CD4-positive, alpha-beta T cell treated with Interleukin-10 for 1 hour (primary cell): ENCODE measurements at places on chromosomes 3 and 15.
A peak's percentile ranks its signal among the peaks of the same experiment; 100 is the strongest.

DNA sequence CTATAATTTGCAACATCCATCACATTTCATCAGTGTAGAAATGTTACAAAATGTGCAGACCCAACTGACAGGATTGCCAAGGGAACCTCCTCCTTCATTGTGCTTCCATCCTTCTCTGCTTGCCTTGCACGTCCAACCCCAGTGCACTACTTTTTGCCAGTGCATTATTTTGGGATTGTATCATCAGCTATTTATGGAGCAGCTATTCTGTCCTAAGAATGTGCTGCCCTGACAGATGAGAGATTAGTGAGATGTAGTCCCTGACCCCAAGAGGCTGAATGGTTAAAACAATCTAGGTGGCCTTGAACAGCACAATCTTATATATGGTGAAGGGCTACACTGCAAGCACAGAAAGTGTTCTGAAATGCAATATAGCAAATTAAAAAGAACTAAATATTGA lies 935.8 kb downstream of the IGSF11 start:
- DNase-seq = no peak

DNA sequence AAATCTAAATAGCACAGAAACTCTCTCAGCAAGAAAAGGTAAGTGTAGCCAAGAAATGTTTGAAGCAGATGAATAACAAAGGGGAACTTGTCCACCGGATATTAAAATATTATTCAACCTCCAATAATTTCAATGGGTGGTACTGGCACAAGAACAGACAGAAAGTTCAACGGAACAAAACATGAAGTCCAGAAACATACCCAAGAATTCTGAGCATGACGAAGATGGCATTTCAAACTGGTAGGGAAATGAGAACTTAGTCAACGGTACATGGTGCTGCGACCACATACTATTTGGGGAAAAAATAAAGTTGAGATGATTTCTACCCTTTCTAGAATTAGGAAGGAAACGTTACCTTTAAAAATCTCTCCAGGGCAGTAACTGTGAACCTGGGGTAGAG lies 5.5 kb downstream of the CHSY1 start:
- DNase-seq = no peak

- no peak for DNase-seq
Observed at GRCh38 chr15:62900071-62900802, 142.3 kb upstream of the TPM1 start.

DNA sequence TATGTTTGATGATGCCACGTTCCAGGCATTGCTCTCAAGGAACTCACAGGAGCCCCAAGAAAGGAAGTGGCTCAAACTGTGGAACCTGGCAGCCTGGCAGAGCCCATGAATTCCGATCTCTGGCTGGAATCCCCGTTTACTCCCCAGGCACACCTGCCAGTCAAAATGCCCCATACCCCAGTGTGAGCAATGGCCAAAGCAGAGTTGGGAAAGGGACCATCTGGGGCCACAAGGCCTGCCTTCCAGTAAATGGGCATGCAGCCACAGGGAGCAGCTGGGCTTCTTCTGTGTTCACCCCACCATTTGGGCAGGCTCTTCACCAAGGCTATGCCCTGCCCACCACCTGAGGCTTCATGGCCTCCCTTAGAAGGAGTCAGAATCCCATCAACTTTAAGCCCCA lies 257.0 kb upstream of the GOLGA6L4 start:
- no peak for DNase-seq

DNA sequence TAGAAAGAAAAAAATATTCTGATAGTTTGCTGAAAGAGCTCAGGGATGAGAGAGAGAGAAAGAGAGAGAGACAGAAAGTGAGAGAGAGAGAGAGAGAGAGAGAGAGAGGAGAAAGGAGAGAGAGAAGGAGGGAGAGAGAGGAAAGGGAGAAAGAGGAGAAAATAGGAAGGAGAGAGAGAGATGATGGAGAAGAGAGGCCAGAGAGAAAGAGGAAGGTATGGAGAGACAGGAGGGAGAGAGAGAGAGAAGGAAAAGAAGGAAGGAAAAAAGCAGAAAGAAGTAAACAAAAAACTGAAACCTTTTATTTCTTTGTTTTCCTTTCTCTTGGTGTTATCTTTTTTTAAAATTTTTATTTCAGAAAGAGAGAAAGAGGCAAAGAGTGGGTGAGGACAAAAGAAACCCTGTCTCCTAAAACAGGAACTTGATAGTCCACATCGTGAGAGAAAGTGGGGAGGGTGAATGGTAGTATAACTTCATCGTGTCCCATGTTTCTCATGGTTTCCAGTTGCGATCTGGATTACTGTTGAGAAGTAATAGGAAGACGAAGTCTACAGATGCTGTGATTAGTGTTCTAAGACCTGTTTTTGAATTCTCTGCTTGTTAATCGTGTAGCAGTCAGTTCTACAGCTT lies 279.7 kb downstream of the LPP start:
- no peak for DNase-seq

- no peak for DNase-seq
Observed at GRCh38 chr3:98886525-98886924, 15.0 kb downstream of the DCBLD2 start.

- DNase-seq = no peak
Observed at GRCh38 chr3:36919439-36920160, 25.3 kb downstream of the TRANK1 start.

DNA sequence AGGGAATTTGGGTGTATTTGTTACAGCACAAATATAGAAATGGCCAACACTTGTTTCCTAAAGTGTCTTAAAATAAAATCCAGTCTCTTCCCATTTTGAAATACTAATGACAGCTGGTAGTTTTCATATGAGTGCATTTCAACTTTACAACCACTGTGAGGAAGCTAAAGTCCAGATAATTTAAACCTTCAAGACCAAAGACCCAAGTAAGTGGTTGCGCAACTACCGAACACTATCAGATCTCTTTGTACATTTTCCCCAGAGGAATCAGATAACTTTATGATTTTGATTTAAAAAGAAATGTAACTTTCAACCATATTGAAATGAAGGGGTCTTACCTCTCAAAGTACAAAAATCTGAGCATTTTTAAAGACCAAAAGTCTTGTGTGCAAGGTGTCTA lies 14.3 kb downstream of the BCL2L10 start:
- DNase-seq = no peak

GRCh38 chr3:81958972-81959640 lies 197.7 kb upstream of the GBE1 start:
- DNase-seq = no peak

GRCh38 chr3:172190980-172191379 lies 151.6 kb downstream of the FNDC3B start:
- no peak for DNase-seq

GRCh38 chr3:5766848-5767247 lies 579.3 kb downstream of the EDEM1 start:
- DNase-seq = no peak

- DNase-seq = no peak
Observed at GRCh38 chr3:183844606-183845005, 19.2 kb upstream of the MAP6D1 start.

DNA sequence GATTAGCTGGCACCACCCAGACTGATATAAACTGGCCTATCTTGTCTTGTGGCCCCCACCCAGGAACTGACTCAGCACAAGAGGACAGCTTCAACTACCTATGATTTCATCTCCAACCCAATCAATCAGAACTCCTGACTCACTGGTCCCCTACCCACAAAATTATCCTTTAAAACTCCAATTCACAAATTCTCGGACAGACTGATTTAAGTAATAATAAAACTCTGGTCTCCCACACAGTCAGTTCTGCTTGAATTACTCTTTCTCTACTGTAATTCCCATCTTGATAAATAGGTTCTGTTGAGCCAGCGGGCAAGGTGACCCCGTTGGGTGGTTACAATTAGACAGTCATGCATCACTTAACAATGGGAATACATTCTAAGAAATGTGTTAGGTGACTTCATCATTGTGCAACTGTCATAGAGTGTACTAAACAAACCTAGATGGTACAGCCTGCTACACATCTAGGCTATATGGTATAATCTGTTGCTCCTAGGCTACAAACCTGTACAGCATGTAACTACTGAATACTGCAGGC lies 48.1 kb upstream of the MAP4 start:
- no peak for DNase-seq

- no peak for DNase-seq
Observed at GRCh38 chr3:44987332-44987731, 11.3 kb downstream of the EXOSC7 start.

DNA sequence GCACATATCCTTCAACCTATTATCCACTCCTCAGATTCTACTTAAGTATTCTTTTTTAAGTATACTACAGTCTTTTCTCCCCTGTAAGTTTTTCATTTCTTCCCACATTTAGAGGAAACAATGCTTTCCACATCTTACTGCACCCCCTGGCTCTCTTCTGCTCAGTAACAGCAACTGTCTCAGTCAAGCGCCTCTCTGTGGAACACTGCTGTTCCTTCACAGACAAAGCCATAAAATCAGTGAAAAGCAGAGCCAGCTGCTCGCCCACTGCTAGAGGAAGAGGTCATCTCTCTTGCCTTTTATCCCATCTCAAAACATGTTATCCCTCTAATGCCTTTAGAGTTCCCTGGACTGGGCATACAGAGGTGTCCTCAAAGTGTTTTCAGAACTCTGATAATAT lies 24.8 kb downstream of the SERP1 start:
- DNase-seq = no peak

DNA sequence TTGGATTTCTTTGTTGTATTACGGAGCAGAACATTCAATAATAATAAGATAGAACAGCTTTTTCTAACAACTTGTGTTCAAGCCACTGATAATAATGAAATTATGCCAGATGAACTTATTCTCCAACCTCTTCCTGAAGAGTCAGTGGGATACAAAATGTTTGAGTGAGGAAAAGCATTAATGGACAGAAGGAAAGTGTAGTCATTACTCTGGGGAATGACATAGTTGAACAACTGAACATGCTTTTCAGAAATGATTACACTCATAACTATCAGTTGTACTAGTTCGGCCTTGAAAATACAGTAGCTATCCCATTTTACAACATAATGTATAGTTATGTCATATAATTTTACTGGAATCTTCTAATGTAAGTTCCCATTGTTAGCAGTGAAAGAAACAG lies 55.9 kb downstream of the ALCAM start:
- DNase-seq = no peak

- DNase-seq = no peak
Observed at GRCh38 chr3:194631696-194632095, 1.5 kb downstream of the TMEM44 start.

DNA sequence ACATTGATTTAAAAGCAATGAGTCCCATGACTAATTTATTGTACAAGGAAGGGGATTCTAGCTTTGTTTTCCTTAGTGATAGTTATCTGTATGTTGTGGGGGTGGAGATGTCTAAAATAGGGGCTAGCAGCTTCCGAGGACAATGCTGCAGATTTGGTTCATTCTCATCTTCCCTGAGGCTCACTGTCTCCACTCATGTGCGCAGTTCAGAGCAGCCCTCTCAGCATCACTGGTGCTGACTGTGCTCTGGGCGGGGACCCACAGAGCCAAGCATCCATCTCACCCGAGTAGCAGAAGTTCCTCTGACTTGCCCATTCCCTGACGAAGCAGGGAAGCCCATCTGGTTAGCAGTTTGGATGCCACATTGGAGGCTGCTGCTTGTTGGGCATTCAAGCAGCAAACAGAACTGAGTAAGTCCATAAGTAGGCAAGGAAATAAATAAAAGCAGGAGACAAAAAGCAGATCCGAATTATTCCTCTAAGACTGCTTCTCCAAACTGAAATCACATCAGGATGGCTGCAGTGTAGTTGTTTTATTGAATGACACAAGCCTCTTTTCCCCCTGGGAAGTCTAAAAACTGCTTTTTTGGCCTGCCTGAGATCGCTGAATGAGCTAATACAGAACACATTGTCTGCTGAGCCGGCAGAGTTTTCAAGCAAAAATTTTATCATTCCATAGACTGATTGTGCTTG lies 27.5 kb downstream of the RARB start:
- no peak for DNase-seq

DNA sequence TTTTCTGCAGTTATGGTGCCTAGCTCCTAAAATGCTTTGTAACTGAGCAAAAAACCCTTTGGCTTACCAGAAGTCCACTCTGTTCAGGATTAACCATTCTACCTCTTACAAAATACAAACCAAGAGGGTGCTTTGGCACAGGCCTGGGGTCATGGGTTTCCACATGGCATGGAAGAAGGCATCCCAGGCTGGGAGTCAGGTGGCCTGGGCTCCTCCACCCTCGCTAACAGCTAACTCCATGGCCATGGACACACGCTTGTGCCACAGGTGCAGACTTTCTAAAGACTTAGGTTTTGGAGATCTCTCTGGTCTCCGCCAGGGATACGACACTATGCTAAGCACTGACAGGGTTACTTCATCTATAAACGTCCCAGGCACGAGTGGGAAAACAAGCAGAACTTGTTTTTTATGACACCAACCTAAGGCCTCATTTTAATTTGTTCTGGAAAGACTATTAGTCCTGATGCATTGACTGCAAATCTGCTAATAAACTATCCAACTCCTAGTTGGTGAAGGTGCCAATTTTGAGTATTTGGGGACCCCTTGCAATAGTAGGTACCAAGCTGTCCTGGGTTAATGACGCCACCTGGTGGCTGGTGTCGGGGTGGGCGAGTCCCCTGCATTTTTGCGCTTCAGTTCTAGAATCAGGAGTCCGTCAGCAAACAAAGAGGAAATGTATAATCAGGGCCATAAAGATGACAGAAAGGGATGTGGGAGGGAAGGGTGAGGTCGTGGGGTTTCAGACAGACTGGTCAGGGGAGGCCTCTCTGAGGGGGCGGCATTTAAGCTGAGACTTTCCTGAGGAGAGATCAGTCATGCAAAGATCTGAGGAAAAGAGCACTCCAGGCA lies 10.3 kb upstream of the ALDH1A3 start:
- no peak for DNase-seq

DNA sequence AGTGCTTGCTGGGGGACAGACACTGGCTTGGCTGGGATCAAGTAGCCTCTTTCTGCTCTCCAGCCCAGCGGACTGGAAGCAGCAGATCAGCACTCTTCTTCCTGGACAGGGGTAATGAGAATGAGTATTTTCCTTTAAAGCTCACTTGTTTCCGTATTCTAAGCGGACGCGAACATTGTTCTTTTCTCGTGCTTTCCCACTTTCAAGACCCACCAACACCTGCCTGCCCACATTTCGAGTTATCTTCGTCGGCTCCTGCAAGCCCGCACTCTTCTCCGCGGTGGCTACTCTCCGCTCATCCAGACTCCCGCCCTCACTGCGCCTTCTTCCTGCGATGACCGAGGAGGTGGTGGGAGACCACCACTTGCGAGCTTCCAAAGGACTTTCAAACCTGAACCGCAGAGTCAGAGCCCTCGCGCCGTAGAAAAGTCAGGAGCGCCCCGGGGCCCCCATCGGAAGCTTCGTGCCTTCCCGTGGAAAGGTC lies 1.6 kb upstream of the PPM1L start:
- DNase-seq = peak; percentile 23

- DNase-seq = no peak
Observed at GRCh38 chr3:126939338-126939718, 43.6 kb upstream of the PLXNA1 start.

DNA sequence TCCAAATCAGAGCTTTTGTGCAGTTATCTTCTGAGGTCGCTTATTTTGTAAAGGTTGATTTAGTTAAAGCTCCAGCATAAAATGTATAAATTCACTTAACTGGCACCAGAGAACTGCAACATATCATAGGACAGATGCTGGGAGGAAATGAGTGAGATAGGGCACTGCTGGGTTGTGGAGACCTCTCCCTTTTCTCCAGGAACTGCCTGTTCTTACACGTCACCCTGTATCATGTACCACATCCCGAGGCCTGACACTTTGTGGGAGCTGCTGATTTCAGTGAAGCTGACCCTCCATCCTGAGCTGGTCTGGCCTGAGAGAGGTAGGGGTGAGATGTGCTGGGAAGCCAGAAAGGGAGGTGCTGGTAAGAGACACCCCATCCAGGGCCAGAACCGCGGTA lies 213.8 kb upstream of the FEZF2 start:
- no peak for DNase-seq
